ENCODE measurements at places on chromosomes 12 and 14.

DNA sequence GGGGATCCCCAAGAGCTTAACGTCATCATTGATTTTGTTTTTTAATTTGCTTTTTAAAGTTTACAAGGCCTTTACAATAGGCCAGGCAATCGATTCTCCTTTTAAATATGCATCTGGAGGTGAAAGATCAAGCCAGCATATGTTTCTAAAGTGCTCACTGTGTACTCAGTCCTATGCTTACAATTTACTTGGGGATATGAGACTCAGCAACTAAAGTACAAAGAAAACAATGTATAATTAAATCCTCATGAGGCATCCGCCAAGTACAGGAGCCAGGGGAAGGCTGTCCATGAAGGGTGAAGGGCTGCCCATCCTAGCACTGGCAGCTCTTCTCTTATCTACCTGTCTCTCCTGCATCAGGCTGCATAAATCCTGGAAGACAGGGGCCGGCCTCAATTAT, 11.8 kb downstream of the CCDC92 start:
- no peak for DNase-seq

GRCh38 chr14:35879654-35880249, 53.6 kb downstream of the BRMS1L start:
- DNase-seq, result no peak

GRCh38 chr12:2267703-2268470, 215.1 kb downstream of the CACNA1C start:
- no peak for DNase-seq

- no peak for DNase-seq
Observed at GRCh38 chr14:99519931-99520421, 38.8 kb downstream of the CCNK start.

DNA sequence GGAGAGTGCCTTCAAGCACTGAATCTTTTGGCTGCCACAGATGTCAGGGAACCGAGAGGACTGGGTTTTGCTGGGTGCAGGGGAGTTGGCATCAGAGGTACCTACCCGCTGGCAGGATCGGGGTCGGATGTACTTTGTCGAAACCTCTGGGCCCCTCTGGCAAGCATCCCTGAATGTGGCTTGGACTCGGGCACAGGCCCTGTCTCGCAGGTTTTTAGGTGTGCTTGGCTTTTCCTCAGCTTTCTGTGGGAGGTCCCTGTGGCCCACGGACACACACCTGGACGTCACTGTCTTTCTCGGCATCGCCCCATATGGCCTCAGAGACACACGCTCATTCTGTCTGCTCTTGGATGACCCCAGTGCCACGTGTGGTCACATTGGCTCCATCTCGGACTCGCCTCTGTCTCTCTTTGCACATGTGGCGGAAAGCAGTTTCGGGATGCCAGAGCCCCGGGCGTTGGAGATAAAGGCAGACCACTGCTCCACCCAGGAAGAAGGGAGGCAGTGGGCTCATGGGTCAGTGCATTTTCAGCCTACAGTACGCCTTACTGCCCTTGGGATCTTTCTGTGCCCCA, 769.6 kb upstream of the ALG10B start:
- DNase-seq, result no peak
